Right cardiac atrium (tissue), 5 donors: ENCODE measurements at places on chromosomes 2 and 18. TPM values are rescaled to one million over a fixed set of nuclear protein-coding genes. Genes with fewer than 3 reads are reported as not detected.

- DNase-seq: no peak
Observed at GRCh38 chr2:119574108-119574815, 30.0 kb downstream of the CFAP221 start.

DNA sequence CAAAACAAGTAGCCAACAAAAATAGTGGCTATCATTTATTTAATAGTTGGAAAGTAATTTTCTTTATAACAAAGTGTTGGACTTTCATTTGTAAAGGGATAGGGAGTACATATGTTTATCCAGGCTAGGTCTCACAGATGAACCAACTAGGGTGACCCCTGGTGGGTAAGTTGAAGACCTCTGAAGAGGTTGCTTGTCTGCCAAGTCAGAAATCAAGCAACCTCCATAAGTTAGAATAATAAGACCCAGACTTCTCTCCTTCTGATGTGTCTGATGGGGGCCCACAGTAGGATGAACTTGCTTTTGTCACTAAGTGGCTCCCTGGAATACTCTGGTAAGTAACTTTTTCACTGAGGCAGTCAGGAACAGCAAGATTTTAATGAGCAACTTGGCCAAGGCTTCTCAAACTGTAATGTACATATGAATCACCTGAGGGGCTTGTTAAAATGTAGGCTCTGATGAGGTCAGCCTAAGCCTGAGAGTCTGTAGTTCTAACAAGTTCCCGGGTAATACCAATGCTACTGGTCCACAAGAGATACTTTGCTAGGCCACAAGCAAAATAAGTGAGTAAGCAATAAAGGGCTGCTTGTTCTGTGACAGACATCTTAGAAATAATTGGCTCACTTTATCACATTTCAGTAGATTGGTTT is 319.6 kb downstream of the PIK3C3 start:
- no peak for DNase-seq

GRCh38 chr18:6835345-6835744 is 105.8 kb downstream of the ARHGAP28 start:
- DNase-seq: no peak

GRCh38 chr2:119222863-119223520 is 642 bp upstream of the STEAP3 start:
- no peak for DNase-seq

GRCh38 chr2:226115102-226115831 is 684.4 kb downstream of the IRS1 start:
- no peak for DNase-seq

Gene PDIA6
- 75.7 TPM for polyA plus RNA-seq

GRCh38 chr2:112727276-112728028 is 6.6 kb downstream of the NT5DC4 start:
- no peak for DNase-seq

DNA sequence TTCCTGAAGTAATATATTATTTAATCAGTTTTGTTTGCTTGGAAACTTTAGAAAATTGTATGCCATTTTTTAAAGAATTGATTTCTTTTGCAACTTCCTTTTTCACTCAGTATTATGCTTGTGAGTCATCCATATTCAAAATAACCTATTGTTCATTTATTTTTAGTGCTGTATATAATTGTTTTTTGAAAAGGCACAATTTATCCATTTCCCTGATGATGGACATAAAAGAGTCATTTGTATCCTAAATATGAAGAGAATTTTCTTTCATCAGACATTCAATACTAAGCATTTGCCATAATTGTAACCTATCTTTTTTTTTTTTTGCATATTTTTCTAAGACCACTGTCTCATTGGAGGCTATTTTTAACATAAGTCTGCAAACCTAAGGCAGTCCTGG is 134.1 kb upstream of the SERPINE2 start:
- no peak for DNase-seq

- DNase-seq: no peak
Observed at GRCh38 chr18:39460136-39460535, 1894.5 kb upstream of the CELF4 start.

DNA sequence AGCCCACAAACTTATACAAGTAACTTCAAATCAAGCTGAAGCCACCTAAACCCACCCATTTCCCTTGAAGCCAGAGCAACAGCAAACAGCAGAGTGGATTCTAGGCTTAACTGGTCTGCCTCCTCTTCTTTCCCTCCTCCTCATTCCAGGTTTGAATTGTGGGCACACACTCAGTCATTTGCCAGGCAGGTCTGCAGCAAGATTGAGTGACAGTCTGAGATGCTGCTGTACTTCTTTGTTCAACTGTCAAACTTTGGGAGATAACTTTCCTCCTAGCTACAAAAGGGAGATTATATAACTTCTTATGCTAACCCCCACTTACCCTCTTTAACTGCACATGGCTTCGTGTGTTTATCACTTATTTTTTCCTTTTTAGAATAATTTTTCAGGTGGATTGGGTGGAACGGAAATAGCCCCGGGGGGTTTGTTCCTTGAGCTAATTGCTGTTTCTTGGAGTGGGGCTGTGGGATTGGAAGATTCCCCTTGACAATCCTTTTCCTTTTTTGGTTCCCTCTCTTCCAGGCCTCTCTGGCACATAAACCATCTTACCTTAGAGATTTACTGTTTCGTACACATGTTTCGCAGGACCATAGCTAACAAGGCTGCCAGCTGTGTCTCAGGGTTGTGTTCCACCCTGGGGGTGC is 55.0 kb downstream of the RNF144A start:
- DNase-seq: no peak

Gene AQP4
- polyA plus RNA-seq: 5.1 TPM
